Umbilical cord (tissue), 2 donors: ENCODE measurements at places on chromosomes 13 and 19. TPM values are rescaled to one million over a fixed set of nuclear protein-coding genes. Genes with fewer than 3 reads are reported as not detected.

DNA sequence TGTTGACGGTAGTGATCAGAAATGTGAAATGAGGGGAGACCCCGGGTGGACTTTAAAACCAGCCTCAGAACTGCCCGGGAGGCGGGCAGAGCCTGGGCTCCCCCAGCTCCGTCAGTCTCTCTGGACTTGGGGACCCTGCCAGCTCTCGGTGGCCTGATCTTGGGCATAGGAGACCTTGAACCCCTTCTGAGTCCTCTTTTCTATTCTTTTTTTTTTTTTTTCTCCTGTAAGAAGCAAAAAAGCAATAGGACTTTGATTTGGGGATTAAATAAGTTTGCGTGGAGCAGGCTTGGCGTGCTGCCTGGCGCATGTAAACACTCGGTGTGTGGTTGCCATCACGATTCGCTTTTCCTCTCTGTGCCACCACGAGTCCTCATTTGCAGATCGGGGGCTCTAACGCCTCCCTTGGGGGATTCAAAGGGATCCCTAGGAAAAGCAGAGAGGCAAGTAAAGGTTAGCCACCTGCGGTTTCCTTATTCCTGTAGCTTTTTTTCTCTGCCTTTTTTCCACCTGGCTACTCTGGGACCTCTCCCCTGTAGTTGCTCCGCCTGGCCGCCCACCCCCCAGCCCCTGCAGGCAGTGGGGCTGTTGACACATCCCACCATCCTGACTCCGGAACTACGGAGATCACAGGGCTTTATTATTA, 1.3 kb downstream of the SAFB start:
- DNase-seq: peak; percentile 29

- DNase-seq: no peak
Measured at GRCh38 chr13:95535243-95535642, 17.3 kb upstream of the CLDN10 start.

DNA sequence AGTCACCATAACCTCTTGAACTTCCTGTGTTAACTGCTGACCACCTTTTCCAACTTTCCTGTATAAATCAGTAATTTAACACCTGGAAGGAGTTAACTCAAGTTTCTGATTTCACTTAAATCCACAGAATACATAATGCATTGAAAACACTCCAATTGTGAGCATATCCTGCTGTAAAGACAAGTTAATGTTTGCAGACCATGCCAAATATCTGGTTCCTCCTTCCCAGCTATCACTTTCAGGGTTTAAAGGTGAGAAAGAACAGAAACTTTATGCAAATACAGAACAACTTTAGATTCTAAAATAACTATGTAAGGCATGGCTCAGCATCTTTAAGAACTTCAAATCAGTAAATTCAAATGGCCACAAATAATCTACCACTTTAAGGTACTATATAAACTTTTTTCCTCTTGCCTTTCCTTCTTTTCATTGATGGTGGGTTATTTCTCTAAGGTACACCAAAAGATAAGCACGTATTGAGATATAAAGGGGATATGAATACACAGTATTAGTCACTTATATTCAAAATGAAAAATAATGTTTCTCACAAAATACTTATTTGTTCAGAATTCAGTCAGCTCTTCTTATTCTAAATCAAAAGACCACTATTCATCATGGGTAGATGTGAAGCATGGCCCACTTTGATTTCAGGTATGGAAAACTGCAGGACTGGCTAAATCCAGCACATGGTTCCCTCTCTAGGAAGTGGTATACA, 6.6 kb upstream of the TPTE2 start:
- no peak for DNase-seq

DNA sequence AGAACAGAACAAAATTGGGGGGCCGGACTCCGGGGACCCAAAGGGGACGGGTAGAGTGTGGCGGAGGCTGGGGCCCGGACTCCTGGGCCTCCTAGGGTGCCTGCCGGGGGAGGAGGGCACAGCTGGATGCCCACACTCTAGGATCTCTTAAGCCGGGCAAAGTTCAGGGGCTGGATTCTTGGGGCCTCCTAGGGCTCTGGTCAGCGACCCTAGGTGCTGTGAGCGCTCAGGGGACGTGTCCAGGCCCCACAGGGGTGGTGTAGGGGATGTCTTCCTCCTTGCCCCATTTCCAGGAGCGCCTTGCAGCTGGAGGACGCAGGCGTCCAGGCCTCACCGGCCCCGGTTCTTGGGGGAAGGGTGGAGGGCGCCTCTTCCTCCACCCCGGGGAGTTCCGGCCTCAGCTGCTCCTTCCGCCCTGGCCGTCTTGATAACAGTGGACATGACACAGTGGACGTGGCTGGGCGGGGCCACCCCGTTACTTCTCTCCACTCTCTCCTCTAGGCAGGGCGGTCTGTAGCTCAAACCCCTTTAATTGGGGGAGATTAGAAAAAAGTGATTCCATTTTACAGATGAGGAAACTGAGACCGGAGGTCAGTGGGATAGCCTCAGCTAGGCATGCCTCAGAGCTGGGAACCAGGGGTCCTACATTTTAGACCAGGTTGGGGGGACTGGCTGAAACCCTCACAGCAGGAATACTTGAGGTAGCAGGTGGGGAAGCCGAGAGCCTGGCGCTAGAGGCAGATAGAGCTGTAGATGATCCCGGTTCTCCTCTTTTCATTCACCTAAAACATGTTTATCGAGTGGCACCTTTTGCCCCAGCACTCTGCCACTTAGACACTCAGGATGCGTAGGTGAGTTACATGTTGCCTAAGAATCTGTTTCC, 705 bp downstream of the STXBP2 start:
- DNase-seq: no peak

- DNase-seq: peak; percentile 78
Measured at GRCh38 chr13:20118268-20119140, 42.3 kb downstream of the GJA3 start.

- DNase-seq: no peak
Measured at GRCh38 chr19:58558066-58558622, at the start of gene UBE2M. Gene UBE2M (minus strand): TSS chr19:58558611. CDS start chr19:58558381, 230 bp downstream.

GRCh38 chr13:41648314-41648935, 191.1 kb downstream of the RGCC start:
- DNase-seq: no peak

DNA sequence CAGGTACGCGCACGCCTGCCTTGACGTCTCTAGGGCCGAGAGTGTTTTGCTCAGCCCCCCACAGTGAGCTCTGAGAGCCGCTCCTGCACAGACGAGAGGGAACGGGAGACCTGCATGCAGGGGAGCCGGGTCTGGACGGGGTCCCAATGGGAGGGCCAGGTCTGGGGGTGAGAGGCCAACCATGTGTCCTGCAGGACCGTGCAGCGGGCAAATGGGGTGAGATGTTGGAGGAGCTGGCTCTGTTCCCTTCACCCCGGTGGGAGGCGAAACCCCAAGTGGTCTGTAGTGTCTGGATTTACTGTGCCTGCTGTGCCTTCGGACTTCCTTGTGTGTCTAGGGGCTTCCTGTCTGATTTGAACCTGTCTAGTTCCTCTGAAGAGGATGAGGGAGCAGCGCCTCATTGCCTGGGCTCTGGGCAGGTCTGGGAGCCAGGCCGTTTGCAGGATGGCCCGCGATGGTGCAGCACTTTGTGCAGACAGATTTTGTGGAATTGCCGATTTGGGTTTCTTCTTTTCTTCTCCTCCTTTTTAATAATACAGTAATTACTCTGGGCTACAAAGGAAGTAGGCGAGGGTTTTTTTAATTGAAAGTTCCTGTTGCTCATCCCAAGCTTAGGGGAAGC, 2.1 kb downstream of the CSNK1G2 start:
- DNase-seq: peak; percentile 32

DNA sequence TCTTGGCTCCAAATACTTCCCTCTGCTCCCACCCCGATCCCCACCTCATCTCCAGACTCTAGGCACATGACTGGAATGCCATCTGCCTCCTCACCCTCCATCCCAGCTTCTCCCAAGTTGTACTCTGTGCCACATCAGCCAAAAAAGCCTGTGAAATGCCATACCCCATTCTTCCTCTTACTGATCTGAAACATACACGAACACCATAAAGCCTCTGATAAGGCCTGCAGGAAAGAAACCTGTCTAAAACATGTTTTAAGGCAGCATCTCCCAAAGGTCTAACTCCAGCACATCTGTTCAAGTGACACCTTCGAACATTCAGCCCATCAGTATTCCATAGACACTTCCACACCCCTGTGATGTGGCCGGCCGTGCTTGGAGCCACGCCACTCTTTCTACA, 5.6 kb downstream of the GRIK5 start:
- DNase-seq: no peak

DNA sequence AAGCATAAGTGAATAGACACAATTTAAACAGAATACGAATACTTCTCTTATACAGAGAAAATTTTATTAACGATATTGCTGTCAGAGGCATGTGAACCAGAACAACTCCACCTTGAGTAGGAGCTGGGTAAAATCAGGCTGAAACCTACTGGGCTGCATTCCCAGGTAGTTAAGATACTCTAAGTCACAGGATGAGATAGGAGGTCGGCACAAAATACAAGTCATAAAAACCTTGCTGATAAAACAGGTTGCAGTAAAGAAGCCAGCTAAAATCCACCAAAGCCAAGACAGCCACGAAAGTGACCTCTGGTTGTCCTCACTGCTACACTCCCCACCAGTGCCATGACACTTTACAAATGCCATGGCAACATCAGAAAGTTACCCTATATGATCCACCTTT, 49.2 kb upstream of the TRPC4 start:
- DNase-seq: peak; percentile 51

GRCh38 chr13:31234729-31235128, 35.0 kb downstream of the B3GLCT start:
- no peak for DNase-seq

- peak; percentile 48 for DNase-seq
Measured at GRCh38 chr19:45200568-45200967, 22.0 kb downstream of the BLOC1S3 start.

- no peak for DNase-seq
Measured at GRCh38 chr19:45752639-45753038, 16.4 kb downstream of the SIX5 start.

DNA sequence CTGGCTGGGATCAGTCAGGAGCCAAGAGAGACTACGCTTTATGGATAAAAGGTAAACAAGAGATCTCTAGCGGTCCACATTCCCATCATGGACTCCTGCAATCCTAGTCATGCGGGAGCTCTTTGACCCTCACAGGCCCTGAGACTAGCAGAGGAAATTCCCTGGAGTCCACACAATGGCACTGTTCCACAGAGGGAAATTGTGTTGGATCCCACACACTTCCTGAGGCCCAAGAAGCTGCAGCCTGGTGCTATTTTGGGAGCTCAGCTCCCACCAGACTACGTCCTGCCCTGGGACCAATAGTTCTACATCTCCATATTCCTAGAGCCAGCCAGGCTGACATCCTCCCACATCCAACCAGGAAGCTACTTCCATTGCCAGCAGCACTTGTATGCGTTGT, 2358.4 kb downstream of the PCDH9 start:
- no peak for DNase-seq

GRCh38 chr19:6551607-6552450, 21.0 kb downstream of the TNFSF9 start:
- no peak for DNase-seq

Gene KPTN
- 4.1 TPM for total RNA-seq

Gene SIGLEC12
- total RNA-seq: 5.3 TPM

Gene MYPOP
- not detected for total RNA-seq

Gene ENOX1
- total RNA-seq: 19.3 TPM

Gene EDNRB
- 19.0 TPM for total RNA-seq

Gene KCNJ14
- 0.48 TPM for total RNA-seq

Gene EBPL
- 29.4 TPM for total RNA-seq

Gene MEF2B
- total RNA-seq: 0.72 TPM

Gene ADGRE3
- not detected for total RNA-seq

Gene PRTN3
- not detected for total RNA-seq
